ENCODE measurements at places on chromosomes 2 and 18.

DNA sequence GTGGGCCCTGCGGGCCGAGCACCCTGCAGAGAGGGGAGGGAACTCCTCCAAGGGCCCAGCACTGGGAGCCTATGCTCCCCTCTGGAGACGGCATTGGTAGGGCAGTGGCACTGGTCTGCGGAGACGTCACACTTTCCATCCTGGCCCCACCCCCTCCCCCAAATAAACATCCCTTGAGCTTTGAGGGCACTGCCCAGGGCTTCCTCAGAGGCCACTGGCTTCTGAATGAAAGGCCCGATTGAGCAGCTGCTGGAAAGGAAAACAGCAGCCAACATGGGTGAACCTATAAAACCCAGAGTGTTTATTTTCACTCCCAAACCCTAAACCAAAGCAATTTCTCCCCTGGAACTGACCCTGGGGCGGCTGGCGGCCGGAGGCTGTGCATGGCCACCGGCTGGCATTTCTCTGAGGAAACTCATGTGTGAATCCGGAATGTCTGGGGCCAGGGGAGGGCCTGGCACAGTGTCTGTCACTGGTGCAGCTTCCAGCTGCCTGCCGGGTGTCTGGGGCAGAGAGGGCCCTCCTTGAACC lies 138.9 kb downstream of the DYSF start:
- DNase-seq, result no peak

GRCh38 chr2:7725171-7725849 lies 808.1 kb downstream of the RNF144A start:
- no peak for DNase-seq

GRCh38 chr18:6874315-6874714 lies 144.8 kb downstream of the ARHGAP28 start:
- no peak for DNase-seq

- no peak for DNase-seq
These were observed 214.9 kb upstream of the SPRED2 start for GRCh38 chr2:65647249-65647842.

DNA sequence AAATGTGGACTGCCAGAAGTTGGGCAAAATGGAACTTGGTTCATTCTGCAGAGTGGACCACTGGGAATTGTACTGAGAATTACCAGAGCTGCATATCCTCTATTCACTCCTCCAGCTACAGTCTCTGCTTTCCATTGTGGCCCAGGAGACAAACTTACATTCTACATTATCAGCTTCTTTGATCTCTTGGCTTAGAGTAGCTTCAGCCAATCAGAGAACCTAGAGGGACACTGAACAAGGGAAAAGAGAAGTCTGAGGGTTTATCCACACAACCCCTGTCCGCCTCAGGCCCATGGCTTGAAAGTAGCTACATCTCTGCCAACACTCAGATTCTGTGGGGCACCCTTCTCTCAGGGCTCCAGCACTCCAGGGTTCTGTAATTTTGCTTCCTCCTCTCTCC lies 251.1 kb downstream of the TRIB2 start:
- no peak for DNase-seq

GRCh38 chr2:128306081-128306930 lies 12.4 kb downstream of the HS6ST1 start:
- DNase-seq, result peak; percentile 46

DNA sequence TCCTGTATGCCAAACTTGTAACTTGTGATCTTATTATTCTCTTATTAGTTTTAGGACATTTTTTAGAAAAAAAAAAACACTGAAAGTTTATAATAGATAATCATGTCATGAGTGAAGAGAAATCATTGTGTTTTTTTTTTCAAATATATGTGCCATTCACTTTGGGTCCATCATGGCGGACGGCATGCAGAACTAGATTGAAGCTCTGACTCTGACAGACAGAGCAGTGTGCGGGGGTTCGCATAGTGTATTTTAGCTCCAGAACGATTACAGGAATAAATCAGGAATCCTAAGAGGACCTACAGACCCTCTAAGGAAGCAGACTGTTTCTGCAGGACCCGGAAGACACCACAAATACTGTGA lies 484.4 kb upstream of the REG3G start:
- no peak for DNase-seq

- no peak for DNase-seq
These were observed 11.9 kb downstream of the NAPG start for GRCh38 chr18:10537765-10538164.

GRCh38 chr2:19250906-19251305 lies 107.5 kb downstream of the OSR1 start:
- DNase-seq, result no peak

DNA sequence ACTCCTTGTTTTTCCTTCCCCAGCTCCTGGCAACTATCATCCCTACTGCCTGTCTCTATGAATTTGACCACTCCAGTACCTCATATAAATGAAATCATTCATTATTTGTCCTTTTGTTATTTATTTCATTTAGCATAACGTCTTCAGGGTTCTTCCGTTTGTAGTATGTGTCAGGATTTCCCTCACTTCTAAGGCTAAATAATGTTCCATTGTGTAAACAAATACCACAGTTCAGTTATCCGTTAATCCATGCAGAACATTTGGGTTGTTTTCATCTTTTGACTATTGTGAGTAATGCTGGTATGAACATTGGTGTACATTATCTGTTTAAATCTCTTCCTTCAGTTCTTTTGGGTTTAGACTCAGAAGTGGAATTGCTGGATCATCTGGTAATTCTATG lies 18.8 kb downstream of the DYNC2LI1 start:
- DNase-seq, result no peak

- peak; percentile 91 for DNase-seq
These were observed 49.7 kb downstream of the LIMS1 start for GRCh38 chr2:108583903-108584520.

DNA sequence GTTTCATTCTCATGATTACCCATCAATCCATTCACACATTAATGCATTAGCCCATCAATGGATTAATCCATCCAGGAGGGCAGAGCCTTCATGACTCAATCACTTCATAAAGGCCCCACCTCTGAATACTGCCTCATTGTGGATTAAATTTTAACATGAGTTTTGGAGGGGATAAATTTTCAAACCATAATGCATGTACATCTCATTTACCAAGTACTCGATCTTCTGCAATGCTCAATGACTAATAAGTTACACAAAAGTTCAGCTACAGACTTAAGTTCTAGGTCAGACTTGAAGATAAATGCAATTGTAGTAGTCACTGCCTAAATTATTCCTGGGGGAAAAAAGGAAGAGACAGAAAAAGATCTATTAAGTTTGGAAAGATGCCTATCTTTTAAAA lies 120.0 kb upstream of the OSR1 start:
- DNase-seq, result no peak

DNA sequence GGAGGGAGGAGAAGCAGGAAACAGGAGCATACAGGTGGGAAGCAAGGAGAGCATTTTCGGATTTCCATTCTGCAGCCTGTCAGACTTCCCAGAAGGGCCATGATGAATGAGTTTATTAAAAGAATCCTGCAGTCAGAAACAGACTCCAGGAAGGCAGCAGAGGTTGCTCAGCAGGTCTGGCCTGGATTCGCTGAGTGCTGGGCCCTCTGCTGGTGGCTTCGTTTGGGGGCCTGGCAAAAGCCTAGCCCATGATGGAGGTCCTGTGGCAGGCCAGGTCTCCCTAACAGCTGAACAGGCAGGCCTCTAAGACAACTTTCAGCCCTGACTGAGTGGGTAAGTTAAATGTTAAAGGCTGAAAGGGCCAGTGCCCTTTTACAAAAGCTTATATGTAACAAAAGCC lies 108.2 kb upstream of the CAPN13 start:
- peak; percentile 74 for DNase-seq

- DNase-seq, result no peak
These were observed 17.5 kb downstream of the NCAPH start for GRCh38 chr2:96353032-96353561.

DNA sequence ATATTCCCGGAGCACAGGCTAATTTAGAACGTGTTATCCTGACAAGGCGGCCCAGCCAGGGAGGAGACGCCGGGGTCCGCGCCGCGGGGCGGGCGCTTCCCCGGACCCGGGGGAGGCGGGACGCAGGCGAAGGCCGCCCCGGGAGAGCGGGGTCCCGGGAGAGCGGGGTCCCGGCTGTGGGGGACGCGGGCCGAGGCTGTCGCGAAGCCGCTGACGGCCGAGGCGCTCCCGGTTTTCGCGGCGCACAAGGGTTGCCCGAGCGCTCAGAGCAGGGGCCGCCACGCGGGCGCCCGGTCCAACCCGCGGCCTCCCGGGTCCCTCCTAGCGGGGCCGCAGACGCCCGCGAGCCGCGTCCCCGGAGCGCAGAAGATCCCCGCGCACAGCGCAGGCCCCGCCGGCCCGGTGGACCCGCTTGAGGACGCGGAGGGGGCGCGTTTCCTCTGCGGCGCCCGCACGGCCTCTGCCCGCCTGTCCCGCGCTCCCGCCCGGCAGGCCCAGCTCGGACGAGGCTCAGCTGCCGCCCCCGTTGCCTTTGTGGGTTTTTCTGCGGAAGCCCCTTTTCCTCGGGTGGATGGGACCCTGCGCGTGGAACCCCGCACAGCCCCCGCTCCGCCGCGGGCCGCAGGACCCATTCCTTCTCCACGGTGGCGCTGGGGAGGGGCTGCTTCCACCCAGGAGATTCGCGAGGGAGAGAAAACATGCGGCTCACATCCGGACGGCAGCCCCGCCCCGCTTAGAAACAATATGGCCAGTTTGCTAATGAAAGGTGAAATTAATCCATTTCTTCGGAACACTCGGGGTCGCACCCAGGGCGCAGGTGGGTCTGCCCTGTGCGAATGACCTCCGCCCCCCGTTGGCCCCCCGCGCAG lies 9.6 kb upstream of the KCNG2 start:
- peak; percentile 53 for DNase-seq

DNA sequence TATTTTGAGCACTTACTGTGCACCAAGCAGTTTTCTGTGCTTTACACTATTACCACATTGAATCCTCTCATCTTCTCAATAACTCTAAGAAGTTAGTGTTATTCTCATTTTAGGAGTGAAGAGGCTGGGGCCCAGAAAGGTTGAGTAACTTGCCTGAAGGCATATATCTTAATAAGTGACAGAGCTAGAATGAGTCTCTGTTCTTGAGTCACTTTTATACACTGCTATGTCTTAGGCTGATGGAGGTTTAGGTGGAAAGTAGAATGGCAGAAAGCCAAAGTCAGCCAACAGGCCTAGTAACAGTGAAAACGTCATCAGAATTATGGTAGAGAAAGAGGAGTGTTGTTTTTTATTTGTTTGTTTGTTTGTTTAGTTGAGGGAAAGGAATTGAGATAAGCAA lies 27.9 kb upstream of the RPE start:
- DNase-seq, result no peak

DNA sequence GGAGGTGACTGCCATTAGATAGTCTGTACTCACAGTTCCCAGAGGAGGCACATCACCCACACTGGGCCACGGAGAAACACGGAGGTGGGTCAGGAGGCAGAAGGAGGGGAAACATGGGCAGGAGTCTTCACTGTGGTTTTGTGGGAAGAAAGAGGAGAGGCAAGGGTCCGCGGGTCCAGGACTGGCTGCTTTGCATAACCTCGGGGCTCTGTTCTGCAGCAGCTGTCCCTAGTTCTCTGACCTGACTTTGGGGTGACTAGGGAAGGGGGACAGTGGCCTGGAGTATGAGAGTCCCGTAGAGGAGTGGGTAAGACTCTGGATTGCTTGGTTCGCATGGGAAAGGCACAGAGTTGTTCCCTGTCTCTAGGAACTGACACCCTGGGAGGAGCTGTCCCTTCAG lies 238.3 kb upstream of the RAB6C start:
- DNase-seq, result no peak

GRCh38 chr2:146651361-146651760 lies 1193.5 kb upstream of the ACVR2A start:
- no peak for DNase-seq

DNA sequence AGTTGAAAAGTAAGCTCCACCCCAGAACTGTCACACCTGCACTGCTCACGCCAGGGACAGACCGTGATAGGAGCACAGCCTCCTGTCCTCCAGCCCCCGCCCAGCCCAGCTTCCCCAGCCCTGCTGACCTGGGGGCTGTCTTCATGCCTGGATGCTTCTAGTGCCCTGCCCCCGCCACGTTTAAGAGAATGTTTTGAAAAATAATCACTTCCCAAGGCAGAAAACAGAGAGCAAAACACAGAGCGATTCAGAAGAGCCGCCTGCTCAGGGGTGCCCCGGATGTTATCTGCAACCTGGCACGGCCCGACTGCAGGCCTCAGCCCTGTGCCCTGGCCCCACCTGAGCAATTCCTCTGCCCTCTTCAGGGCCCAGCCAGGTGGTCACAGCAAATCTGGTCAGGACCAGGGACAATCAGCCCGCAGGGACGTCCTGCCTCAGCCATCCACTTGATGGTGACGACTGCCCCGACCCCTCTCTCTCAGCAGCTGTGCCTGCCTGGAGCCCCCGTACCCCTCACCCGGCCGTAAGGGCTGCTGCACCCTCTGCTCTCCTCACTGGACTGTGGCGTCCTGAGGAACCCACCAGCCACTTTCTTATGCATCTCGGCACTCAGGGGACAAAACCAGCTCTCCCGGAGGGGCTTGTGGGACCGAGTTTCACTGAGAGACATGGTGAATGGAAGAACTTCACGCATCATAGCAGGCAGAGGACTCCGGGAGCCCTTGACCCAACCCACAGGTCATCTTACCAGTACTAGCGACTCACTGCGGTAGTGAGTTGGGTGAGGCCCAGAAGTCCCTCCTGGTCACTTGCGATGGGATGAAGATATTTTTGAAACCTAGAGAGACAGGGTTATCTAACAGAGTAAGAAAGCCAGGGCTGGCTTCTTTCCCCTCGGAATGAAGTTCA lies 30.2 kb downstream of the ADI1 start:
- DNase-seq, result peak; percentile 24

DNA sequence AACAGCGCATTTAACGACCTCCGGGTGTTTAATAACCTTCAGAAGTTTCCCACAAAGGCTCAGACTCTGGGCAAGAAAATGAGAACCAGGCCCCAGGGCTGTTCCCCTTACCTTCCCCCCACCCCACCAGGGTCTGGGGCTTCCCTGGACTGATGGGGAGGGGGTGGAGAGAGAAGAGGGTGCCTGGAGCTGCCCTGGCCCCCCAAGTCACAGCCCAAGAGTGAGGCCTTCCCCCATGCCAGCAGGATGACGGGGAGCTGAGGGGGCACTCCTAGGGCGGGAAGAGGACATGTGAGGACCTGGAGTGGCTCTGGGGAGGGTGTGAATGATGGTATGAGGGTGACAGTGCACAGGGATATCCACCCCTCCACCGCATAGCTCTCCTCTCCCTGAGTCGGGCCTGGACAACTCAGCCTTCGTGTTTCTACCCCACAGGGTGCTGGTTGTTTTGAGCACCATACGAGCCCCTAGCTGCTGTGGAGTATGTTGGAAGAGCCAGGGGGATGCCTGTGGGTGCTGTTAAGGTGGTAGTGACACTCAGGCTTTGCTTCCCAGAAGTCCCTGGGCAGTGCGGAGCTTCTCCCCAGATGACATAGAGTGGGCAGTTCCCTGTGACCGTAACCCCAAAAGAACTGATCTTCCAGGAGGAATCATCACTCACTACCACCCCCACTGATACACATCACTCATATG lies 3.9 kb downstream of the PKDCC start:
- DNase-seq, result no peak
